ENCODE measurements at places on chromosomes 16 and 17. TPM values are rescaled to one million over a fixed set of nuclear protein-coding genes. Genes with fewer than 3 reads are reported as not detected.
A peak's percentile ranks its signal among the peaks of the same experiment; 100 is the strongest.

DNA sequence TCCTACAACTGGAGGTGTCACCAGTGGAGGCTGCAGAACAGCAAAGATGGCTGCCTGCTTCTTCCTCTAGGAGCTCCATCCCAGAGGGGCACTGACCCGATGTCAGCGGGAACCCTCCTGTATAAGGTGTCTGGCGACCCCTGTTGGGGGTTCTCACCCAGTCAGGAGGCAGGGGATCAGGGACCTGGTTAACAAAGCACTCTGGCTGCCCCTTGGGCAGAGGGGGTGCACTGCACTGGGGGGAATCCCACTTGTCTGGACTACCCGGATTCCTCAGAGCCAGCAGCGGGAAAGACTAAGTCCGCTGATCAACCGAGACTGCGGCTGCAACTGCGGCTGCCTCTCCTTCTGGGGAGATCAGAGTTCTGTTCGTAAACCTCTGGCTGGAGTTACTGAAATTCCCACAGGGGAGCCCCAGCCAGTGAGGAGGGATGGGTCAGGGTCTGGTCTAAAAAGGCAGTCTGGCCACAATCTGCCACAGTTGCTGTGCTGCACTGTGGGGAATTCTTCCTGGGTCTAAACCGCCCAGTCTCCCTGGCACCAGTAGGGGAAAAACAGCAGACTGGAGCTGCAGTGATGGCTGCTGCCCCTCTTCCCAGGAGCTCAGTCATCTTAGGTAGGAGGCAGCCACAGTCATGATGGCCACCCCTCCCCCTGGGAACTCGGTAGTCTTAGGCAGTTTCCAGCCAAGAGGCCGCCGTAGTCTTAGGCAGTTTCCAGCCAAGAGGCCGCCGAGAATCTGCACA lies 213.4 kb downstream of the CYB561 start:
- DNase-seq = no peak

- DNase-seq = no peak
Observed at GRCh38 chr16:2524339-2524938, 4.3 kb downstream of the AMDHD2 start.

GRCh38 chr16:58515871-58516767 lies 802 bp downstream of the SETD6 start:
- peak; percentile 69 for DNase-seq

- DNase-seq = no peak
Observed at GRCh38 chr16:2226918-2227317, 3.5 kb downstream of the E4F1 start.

DNA sequence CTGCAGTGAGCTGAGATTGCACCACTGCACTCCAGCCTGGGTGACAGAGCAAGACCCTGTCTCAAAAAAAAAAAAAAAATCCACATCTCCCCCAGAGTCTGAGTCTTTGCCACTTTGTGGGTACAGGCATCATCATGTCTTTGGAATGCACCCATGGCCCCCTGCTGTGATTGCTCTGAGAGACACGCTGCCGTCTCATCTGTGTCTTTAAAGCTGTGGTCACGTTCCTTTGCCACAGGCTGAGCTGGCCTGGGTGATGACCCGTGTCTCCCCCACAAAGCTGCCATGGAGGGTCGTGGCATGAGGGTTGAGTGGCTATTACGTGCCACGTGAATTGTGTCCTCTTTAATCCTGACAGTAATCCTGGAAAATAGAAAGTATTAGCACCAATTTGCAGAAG lies 20.2 kb downstream of the CRISPLD2 start:
- DNase-seq = no peak

GRCh38 chr17:58531661-58532554 lies 17.5 kb upstream of the MTMR4 start:
- peak; percentile 84 for DNase-seq

Gene AOC2
- total RNA-seq = not detected

Gene SEC14L5
- 0.55 TPM for total RNA-seq

Gene TBC1D3B
- 1.5 TPM for total RNA-seq

Gene SSH2
- total RNA-seq = 19.3 TPM

Gene G6PC1
- not detected for total RNA-seq

Gene DHODH
- 3.7 TPM for total RNA-seq

All from stomach (tissue), 19 donors.